ENCODE measurements at places on chromosomes 3 and 15.

DNA sequence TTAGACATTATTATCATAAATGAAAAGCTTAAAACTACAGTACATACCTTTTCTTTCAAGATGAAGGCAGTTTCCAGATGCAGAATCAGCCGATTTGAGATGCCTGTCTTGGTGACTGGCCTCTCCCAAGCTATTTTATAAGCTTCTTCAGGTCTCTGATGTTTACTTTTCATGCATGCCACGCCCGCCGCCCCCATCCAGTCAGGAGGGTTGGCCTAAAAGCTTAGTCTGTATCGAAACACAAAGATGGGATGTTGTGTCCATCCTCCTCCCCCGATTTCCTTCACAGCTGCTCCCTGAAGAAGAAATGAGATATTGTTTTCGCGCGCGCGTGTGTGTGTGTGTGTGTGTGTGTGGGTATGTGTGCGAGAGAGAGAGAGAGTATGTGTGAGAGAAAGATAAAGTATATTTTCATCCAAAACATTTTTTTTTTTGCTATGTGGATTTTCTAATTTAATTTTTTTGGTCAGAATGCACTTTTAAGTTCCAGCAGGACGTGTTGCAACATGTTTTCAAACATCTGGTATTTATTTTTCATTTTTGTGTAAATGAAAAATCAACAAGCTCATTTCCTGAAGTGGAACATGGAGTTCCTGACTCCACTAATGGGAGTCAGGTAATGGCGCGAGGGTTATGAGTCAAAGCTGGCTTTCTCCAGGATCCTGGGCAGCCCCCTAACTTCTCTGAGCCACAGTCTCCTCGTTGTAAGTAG lies at the start of gene APOD:
TSS of gene APOD (minus strand) at position 110 of the 712 bp plus-strand sequence. CDS start 4,479 bp downstream, outside the sequence.
- no peak for DNase-seq

- no peak for DNase-seq
Measured at GRCh38 chr15:42001236-42001635, 19.6 kb downstream of the PLA2G4E start.

- DNase-seq, result no peak
Measured at GRCh38 chr3:9746330-9746729, 3.4 kb upstream of the OGG1 start.

DNA sequence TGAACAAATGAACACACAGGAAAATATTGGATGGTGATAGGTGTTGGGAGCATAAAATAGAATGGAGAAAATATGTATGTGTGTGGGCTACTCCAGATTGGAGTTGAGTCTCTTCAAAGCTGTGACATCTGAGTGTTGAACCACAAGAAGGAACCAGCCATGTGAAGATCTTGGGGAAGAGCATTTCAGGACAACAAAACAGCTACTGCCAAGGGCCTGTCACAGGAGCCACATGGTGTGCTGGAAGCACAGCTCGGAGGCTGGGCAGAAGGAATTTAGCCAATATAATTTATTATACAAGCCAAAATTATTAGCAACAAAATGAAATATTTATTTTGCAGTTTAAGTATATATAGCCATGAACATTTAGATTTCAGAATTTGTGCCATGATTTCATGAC lies 108.3 kb upstream of the FGF7 start:
- no peak for DNase-seq

DNA sequence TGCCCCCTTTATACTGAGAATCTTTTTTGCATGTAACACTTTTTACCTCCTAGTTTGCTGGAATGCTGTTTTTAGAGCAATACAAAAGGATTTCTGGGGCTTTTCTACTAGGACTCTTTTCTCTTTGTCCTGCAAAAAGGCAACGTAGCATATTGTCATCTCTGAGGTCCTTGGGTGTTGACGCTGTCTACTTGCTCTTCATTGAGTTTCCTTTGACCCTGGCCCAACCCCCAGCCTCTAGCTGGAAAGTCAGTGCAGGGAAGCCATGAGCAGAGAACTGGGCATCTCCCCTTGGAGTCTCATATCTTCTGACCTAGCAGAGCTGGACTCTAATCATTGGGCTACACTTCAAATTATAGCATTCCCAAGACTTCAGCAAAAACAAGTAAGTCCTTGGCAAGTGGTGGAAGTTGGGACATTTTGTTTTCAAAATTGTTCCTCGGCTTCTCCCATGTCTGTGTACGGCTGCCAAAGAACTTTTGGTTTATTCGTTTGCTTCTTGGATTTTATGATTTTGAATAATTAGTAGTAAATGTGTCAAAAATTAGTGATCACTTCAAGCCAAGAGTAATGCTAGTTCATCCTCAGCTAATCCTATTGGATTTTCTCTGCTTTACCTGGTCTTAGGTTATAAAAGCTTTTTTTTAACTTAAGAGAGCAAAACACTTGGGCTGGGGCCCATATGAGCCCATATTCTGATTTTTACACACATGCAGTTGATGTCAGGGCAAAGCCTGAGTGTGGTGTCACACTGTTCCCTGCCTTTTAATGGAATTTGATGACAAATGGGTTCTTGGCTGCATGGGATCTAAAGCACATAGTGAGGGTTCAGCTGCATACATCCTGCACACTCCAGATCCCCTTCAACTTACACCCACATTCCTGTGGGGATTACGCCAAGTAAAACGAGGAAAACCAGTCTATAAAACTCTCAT lies 419.5 kb upstream of the C2CD4B start:
- DNase-seq, result no peak

- no peak for DNase-seq
Measured at GRCh38 chr3:127074900-127075360, 92.0 kb downstream of the PLXNA1 start.

GRCh38 chr3:51684971-51685751 lies 14.1 kb downstream of the TEX264 start:
- DNase-seq, result no peak

DNA sequence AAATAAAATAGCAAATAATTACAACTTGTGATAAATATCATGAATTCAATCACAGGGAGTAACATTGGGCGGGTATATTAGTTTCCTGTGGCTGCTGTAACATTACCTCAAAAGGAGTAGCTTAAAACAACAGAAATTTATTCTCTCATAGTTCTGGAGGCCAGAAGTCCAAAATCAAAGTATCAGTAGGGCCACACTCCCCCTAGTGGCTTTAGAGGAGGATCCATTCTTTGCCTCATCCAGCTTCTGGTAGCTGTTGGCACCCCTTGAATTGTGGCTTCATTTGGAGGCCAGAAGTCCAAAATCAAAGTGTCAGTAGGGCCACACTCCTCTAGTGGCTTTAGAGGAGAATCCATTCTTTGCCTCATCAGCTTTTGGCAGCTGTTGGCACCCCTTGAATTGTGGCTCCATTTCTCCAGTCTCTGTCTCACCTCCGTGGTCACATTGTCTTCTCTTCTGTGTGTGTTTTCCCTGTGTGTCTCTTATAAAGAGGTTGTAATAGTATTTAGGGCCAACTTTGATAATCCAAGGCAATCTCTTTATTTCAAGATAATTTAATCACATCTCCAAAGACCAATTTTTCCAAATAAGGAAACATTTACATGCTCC lies 3.1 kb upstream of the CFAP20DC start:
- DNase-seq, result no peak

DNA sequence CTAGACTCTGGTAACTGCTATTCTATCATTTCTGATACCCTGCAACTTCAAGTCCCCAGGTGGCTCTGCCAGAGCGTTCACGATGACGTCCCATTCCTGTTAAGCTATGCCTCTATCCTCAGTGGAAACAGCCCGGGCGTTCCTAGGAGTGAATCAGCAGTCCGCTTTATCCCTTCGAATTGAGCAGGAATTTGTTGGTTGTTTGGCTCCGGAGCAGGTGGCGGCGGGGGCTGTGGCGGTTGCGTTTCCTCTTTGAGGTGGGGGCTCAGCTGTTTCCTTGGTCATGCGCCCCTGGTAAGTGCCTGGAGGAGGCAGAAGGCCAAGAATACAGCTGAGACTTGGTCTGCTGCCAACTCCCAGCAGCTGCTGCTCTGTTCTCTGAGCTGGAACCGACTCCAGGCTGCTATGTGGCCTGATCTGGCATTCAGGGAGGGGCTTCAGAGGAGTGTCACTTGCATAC lies 25.2 kb downstream of the ARPP21 start:
- DNase-seq, result no peak

DNA sequence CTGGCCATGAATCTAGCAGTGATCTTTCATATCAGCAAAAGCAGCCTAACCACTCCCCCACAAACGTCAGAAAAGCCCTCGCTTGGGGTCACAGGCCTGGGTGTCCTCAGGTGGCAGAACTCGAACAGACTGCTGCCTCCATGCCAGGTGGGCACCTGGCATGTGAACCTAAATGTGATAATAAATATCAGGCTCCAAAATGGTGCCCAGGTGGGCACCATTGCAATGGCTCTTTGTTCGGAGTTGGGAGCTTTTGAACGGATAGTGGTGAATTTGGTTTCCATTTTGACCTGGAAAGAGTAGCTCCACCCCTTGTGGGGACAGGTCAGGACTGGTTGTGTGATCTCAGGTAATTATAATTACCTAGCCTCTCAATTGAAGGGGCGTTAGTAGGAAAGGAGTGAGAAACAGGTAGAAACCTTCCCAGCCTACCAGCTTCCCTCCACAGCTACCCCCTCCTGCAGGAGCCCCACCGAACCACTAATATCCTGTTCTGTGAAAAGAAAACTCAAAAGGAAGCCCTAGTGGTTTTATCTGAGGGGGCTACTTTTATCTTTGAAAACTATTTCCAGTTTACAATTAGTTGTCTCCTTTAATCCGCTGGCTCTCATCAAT lies 18.1 kb downstream of the MYO1E start:
- no peak for DNase-seq

GRCh38 chr15:65576664-65577063 lies 34.3 kb downstream of the INTS14 start:
- no peak for DNase-seq

- peak; percentile 28 for DNase-seq
Measured at GRCh38 chr3:195907934-195908693, at the start of gene TNK2. Gene TNK2, minus strand, starts transcription at chr3:195908551. Its CDS starts 19,963 bp downstream, at chr3:195888588.

- no peak for DNase-seq
Measured at GRCh38 chr15:65337436-65338070, 33.1 kb downstream of the RNU5B-1 start.

DNA sequence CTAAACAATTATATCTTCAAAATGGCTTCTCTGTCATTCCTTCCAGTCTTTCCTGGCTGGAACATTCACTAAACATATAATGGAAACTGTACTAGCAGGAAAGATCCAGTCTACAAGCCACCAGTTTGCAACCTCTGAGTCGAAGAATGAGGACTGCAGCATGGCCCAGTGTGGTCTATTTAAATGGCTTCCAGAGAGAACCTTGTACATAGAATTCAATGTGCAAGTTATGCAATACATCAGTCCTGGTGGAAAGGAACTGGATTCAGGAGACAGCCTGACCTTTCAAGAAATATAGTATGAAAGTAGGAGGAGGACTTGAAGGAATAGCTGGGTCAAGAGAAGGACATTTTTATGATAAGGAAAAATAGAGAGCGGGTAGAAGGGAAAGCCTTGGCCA lies 49.9 kb downstream of the NEK10 start:
- no peak for DNase-seq

GRCh38 chr3:193757457-193757856 lies 164.4 kb downstream of the OPA1 start:
- DNase-seq, result no peak

- no peak for DNase-seq
Measured at GRCh38 chr15:60583194-60583593, 104.3 kb upstream of the ICE2 start.

- no peak for DNase-seq
Measured at GRCh38 chr3:27138562-27138961, 230.6 kb downstream of the NEK10 start.

- DNase-seq, result no peak
Measured at GRCh38 chr3:155316426-155316825, 22.9 kb upstream of the STRIT1 start.

DNA sequence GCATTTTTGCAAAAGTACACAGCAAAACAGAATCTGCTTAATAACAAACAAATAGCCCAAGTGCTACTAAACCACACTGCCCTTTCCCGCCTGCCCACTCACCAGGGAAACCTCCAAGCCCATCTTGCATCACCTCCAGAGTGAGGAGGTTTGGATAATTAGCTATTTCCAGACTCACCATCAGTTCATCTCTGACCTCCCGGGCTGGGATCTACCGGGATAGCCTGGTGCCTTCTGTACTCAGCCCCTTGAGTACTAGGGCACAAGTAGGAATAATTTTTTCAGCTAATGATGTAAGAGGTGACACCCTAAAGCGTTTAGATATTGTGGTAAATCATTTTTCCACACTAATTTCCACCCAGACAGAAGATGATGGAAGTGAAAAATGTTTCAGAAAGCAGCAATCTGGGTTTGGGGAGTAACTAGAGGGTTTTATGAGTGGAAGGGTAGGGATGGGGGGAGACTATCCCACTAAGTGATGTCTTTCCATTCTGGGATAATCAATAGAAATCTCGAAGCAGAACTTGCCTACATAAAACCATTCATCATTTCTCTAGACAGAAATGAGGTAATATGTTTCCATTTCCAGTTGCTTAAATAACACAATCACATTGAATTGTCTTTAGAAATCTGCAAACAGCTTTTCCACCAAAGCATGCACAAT lies 40.9 kb downstream of the TAFA4 start:
- no peak for DNase-seq

DNA sequence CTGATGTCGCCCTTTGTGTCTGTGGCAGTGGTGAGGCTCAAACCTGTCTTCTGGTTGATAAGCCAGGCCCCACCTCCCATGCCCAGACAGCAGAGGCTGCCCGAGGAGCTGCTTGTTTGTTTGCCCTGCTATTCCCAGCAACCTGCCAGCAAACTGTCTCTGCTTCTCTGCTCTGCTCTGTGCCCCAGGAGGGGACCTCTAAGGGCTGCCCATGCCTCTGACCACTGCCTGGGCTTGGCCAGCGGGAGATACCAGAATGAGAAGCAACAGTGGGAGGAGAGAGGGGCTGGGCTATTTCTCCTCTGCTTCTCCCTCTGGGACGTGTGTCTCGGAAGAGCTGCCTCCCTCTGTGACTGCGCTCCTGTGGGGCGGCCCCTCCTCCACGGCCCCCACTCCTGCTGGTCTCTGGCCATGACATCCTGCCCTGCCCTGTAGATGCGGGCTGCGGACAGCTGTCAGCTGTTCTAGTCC lies 213.1 kb downstream of the RPLP1 start:
- no peak for DNase-seq

DNA sequence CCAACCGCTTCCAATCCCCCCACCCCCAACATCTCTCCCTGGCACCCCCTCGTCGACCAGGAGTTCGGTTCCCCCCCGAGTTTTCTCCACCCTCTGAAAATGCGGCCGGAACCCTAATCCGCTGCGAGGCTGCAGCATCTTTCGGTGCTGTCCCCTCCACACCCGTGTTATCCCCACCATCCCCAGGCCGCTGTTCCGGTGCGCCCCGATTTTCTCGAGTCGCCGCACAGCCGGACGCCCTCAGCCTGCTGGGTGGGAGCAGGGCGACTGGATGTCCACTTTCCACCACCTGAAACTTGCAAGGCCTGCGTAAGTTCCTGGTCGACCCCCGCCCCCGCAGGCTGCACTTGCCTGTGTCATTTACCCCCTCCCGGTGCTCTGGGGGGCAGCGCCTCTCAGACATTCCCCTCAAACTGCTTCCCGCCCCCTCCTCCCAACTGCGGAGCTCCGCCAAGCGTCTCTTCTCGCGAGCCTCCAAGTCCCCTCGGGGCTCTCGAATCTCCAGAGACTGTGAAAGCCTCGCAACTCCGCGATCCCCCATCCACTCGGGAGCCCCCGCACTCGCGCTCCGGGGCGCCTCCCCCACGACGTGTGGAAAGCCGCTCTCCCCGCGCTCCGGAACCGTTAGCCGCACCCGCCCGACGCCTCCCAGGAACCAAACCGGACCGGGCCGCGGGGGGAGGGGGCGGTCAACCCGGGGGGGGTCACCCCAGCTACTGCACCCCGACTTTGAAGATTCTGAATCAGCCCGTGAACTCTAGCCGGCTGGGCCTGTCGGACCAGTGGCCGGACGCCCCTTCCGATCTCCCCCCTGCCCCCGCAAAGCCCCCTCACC lies 566 bp downstream of the ETV5 start:
- peak; percentile 4 for DNase-seq

All from activated T-helper 9 cell treated with anti-CD3 and anti-CD28 coated beads, Interleukin-2, amount 50 U/mL, for 16 hours (primary cell).